ENCODE measurements at places on chromosomes 1 and 21.
A peak's percentile ranks its signal among the peaks of the same experiment; 100 is the strongest.

GRCh38 chr1:34162852-34163766 lies 1.9 kb downstream of the CSMD2 start:
- DNase-seq = peak; percentile 71

DNA sequence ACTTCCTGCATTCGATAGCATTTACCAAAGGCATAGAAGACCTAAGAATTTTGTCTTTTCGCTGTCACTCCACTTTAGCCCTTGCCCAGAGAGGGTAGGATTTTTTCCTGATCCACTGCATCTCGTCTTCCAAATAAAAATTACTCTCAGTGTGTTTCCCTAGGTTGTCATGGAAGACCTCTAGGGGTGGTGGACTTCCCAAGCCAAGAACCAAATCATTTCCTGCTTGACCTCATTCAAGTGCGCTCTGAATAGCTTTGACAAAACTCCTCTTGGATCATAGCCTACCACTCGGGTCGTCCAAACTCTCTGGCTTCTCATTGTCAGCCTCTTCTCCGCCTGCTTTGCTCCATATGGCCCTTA lies 431 bp upstream of the C1orf52 start:
- no peak for DNase-seq

- DNase-seq = peak; percentile 74
These were observed 5.8 kb downstream of the PERM1 start for GRCh38 chr1:975896-976683.

GRCh38 chr1:58739856-58740466 lies 40.1 kb upstream of the MYSM1 start:
- DNase-seq = peak; percentile 86

DNA sequence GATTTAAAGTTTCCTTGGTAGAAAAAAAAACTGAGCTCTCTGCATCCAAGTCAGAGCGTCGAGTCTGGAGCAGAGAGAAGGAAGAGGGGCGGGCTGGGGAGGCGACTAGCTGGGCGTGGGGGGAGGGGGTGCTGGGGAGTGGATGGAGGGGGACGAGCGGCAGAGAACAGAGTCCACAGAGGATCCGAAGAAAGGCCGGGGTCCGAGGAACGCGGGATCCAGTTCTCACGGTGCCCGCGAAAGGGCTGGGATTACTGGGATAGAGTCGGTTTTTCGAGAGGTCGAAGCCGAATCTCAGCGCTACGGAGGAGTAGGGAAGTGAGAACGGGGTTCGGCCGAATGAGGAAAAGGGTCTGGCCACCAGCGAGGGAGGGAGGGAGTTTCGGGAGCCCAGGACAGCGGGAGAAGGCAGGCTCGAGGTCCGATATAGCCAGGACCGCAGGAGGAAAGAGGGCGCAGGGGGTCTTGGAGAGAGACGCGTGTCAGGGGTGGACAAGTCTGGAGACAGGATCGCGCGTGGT lies 665 bp downstream of the DAB1 start:
- DNase-seq = no peak

DNA sequence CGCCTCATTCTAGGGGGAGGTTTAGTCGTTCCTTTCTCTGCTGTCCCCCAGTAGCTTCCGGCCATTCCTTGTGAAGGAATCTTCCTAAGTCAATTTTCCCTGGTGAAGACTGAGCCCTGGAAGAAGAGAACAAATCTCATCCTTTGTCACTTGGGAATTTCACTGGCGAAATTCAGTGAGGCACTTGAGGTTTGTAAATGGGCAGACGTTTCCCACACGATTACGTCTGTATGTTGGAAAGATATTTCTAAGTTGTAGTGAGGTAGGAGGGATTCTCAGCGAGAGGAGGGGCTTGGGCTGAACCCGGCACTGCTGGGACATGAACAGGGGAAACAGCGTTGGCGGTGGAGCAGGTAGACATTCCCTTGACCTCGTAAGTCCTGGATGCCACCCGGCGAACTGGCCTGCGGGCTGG lies 47.2 kb downstream of the GALNT2 start:
- no peak for DNase-seq

DNA sequence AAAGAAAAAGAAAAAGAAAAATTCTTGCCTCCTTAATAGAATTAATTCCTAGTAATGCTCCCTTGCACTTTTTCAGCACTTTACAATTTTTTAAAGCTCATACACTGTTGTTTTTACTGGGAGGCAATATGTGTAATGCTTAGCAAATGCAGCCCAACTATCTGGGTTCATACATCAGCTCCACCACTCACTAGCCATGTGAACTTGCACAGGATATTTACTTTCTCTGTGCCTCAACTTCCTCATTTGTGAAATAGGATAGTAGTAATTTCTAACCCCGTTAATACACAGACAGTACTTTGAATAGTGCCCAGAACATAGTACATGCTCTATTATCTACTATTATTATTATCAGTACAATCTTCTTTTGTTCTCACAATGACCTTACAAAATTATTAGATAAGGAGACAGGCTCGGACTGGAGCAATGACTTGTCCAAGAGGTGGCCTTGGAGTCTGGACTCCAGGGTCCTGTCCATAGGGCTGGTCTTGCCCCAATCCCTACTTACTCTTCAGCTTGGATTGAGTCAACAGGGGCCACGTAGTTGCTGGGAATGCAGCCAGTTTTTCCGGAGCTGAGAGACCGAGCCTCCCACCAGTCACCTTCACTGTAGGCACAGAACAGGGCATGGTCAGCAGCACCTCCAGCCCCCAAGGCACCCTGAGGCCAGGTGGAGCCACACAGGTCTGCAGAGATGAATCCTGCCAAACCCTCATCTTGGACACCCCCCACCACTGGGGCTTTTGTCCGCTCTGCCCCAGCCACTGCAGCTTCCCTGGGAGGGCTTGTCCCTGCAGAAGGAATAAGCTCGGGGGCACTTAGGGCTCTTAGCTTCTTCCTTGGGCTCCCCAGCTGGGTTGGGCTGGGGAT lies 13.7 kb downstream of the FGR start:
- peak; percentile 62 for DNase-seq

DNA sequence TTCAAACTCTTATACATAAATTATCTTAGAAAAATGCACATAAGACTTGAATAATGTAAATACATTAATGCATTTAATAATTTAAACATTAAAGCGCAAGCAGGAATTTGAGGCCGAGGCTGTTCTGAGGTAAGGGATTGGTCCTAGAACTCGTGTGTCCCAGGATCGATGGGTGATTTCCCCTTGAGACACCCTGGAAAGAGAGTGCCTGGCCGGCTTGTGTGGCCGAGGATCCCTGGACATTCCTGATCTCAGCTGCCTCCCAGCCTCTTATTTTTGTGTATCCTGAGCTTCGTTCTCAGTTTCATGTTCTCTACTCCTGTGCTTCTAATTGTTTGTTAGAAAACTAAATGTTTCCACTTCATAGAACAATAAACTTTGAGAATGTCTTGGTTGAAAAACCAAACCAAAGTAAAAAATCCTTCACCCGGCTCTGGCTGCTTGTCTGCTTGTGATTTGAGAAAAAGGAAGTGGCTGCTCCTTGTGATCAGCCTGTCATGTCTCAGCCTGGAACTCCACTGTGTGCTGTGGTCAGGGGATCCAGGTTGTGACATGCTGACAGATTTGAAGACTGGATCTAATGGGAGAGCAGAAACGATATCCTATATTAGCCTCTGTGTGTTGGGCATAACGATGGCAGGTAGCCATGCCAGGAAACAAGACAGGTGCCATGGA lies 40.7 kb downstream of the PEX14 start:
- peak; percentile 81 for DNase-seq

DNA sequence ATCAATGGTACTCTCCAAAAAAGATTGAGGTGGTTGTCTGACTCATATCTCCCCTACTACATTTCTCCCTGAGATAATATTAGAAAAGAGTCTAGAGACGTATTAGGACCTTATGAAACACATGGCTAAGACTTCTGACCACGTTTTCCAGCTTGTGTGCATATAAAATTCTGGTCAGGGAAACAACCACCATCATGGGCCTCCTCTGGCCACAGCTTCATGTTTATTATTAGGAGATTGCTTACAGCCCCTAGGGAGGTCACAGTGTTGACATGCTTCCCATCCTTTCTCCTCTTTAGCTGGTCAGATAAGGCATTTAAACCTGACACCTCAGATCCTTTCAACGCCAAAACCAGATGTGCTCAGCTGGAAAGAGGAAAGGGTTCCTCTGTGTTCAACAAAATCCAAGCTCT lies 620.2 kb downstream of the PLPP3 start:
- no peak for DNase-seq

DNA sequence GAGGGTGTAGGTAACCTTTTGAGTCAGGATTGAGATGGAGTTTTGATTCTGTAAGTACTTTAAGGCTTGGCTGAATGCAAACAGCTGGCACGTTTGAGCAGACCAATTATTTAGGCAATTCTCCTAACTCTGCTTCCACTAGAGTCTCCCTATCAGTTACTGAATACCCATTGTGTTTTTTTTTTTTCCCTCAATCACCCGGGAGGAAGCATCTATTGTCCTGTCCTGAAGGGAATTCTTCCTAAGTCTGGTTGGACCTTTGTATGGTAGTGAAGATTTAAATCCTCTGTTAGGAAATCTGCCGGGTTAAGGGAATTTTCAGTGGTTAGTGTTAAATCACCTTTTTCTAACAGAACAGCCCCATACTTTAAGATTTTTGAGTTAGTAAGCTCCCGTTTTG lies 571.2 kb upstream of the USP24 start:
- no peak for DNase-seq

DNA sequence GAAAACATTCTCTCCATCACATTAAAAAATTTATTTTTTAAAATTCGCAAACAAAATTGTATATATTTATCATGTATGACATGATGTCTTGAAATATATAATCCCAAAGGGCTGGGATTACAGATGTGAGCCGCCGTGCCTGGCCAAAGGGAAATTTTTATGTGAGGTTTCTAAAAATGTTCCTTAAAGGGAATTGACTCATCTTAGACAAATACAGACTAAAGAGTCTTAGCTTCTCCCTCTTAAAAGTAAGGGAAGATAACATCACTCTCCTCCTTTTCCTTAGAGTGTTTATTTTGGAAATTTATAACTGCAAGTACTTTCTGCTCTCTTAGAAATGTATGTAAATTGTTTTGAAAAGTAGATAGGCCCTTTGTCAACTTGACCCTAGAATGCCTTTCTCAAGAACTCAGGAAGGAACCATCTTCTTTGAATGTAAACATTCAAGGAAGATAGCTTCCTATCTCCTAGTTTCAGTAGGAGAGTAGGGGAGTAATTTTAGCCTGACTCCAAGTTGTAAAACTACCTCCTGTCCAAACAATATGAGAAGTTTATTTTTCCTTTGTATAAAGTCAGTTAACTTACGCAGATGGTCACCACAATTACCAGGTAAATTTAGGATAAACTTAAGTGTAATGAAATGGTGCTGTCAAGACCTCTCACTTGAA lies 59.5 kb downstream of the C21orf91 start:
- DNase-seq = no peak

DNA sequence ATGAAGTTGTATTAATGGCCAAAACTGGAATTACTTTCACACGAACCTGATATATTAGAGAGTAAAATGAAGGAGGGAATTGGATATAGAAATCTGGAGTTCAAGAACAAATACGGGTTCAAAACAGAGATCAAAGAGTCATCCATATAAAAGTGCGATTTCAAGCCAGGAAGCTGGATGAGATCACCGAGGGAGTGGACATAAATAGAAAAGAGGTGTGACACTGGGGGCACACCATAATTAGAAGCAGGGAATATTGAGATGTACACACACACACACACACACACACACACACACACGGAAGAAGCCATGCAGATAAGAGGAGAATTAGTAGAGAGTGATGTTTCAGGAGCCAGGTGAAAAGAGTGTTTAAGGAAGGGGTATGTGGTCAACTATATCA lies 32.3 kb upstream of the PLD5 start:
- no peak for DNase-seq

GRCh38 chr1:20361805-20362381 lies 71.2 kb downstream of the VWA5B1 start:
- DNase-seq = peak; percentile 45

DNA sequence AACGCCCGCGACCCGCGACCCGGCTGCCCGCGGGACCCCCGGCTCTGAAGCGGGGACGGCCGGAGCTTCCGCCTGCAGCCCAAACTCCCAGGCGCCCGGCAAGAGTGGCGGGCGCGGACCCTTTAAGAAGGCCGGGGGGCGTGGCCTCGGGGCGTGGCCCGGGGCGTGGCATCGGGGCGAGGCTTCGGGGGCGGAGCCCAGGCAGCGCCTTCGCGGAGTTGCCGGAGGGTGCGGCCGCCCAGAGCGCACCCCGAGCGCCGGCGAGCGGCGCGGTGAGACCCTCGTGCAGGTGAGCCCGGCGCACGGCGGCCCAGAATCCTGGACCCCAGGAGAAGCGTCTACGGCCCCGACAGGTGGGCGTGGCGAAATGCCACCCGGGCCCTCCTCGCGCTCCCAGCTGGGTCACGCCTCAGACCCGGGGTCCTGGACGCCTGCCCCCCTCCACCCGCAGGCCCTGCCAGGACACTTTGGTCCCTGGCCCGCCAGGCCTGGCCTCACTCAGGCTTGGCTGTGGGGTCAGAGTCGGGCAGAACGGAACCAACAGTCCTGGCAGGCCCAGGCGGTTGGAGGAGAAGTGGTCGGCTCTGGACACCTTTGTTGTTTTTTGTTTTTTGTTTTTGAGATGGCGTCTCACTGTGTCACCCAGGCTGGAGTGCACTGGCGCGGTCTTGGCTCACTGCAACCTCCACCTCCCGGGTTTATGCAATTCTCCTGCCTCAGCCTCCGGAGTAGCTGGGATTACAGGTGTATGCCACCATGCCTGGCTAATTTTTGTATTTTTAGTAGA lies 14.4 kb downstream of the RNF223 start:
- peak; percentile 91 for DNase-seq

GRCh38 chr1:216057063-216057462 lies 366.2 kb downstream of the USH2A start:
- peak; percentile 1 for DNase-seq

All from suppressor macrophage treated with lipopolysaccharide for 1 hour (primary cell).